ENCODE measurements at places on chromosomes 11 and 22.
A peak's percentile ranks its signal among the peaks of the same experiment; 100 is the strongest.

- peak; percentile 88 for DNase-seq
Measured at GRCh38 chr22:50342651-50343540, at the start of gene PPP6R2. TSS of gene PPP6R2 (plus strand) at chr22:50343327. CDS start at chr22:50393909, 50,582 bp downstream.

- DNase-seq: no peak
Measured at GRCh38 chr11:44971185-44971584, 20.5 kb upstream of the TP53I11 start.

GRCh38 chr11:17558025-17558780 lies 11.1 kb downstream of the OTOG start:
- DNase-seq: no peak

DNA sequence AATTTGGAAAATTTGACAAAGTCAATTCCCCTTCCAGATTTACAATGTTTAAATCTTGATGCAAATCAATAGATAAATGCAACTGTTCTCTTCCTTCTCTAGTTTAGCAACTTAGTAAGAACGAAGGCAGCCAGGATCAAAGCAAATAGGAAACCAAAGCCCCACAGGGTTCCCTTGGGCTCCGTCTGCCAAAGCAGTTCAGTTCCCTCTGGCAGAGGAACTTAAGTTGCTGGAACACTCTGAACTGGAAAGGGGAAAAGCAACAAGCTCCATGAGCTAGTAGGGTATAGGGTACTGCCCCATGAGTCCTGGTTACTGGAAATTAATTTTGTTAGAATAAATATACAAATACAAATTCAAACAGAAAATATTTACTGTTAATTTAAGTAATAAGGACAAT lies 91.3 kb downstream of the RELT start:
- DNase-seq: no peak

GRCh38 chr11:57453543-57454177 lies 6.7 kb upstream of the RTN4RL2 start:
- no peak for DNase-seq

All from stimulated activated CD8-positive, alpha-beta memory T cell treated with anti-CD3 and anti-CD28 coated beads, Interleukin-12 subunit alpha, Interleukin-12 subunit beta, amount 100 ng/mL, for 4 hours (primary cell).